Psoas muscle (tissue), 8 donors: ENCODE measurements at places on chromosomes 6 and 20.
A peak's percentile ranks its signal among the peaks of the same experiment; 100 is the strongest.

DNA sequence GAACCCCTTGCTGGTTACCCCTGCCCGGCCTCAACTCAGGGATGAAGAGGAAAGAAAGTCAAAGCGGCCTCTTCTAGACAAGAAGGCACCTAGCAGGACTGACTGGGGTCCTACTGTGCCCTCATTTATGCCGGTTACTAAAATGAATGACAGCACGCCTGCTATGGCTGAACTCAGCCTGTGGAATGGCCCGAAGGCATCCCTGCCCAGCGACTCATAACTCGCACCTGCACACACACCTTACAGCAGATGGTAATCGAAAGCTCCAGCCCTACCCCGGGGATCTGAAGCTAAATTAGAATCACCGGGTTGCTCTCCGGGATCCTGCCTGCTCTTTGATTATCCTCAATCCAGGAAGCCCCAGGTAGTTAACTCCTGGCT, 747 bp upstream of the TXNDC5 start:
- H3K4me3 ChIP-seq = peak overlapping the region; percentile 78
- peak overlapping the region; percentile 74 for H3K27ac ChIP-seq
- H3K36me3 ChIP-seq = no peaks in the 10 kb centered on the region
- DNase-seq = no peak

DNA sequence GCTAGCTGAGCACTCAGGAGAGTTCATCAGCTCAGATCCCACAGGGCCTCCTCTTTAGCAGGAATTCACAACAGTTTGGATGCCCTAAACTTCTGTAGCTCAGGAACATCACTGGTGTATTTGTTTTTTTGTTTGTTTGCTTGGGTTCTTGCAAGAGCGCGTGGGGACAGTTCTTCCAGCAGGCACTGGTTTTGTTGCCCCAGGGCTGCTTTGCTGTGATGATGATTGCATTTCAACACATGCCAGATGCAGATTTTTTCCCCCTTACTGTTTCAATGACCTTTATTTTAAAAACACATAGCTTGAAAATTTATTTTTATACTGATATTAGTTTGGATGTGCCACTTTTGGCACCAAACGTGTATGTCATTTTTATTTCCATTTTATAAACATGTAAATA, 77.1 kb downstream of the DHX35 start:
- H3K4me3 ChIP-seq = no peak overlapping the region
- H3K27ac ChIP-seq = no peak overlapping the region
- H3K27me3 ChIP-seq = no peaks in the 10 kb centered on the region
- H3K4me1 ChIP-seq = no peaks in the 10 kb centered on the region
- no peak for DNase-seq

DNA sequence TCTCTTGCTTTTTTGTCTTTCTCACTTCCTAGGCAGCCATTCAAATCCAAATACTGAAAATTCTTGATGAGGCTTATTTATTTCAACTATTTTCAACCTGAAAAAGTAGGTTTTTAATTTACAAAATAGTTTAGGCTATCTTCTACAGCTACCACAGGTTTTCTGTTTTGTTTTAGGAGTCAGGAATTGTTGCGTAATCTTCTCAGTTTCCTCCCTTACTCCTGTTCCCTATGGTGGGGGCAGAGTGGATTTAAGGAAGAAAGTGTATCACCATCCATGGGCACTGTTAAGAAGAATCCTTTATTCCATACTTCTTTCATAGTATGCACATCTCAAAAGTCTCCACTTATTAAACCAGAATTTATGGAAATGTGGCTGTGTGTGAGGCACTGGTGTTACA, 182.4 kb downstream of the KHDC1L start:
- no peak for DNase-seq
- H3K4me1 ChIP-seq = peaks cover 38% of the 10 kb centered on the region
- H3K27me3 ChIP-seq = no peaks in the 10 kb centered on the region
- no peak overlapping the region for H3K27ac ChIP-seq
- H3K36me3 ChIP-seq = no peaks in the 10 kb centered on the region
- H3K4me3 ChIP-seq = no peak overlapping the region

- DNase-seq = no peak
- no peak overlapping the region for H3K27ac ChIP-seq
- H3K27me3 ChIP-seq = peaks cover 1% of the 10 kb centered on the region
- H3K36me3 ChIP-seq = no peaks in the 10 kb centered on the region
Measured at GRCh38 chr6:125733516-125734300, 15.7 kb upstream of the HEY2 start.

GRCh38 chr6:36025932-36026327, 1.5 kb upstream of the SLC26A8 start:
- H3K4me1 ChIP-seq = peaks cover 8% of the 10 kb centered on the region
- no peak overlapping the region for H3K4me3 ChIP-seq
- DNase-seq = no peak
- H3K27ac ChIP-seq = no peak overlapping the region
- no peaks in the 10 kb centered on the region for H3K27me3 ChIP-seq

- H3K27me3 ChIP-seq = peaks cover 67% of the 10 kb centered on the region
- H3K27ac ChIP-seq = no peak overlapping the region
- H3K4me3 ChIP-seq = no peak overlapping the region
- no peaks in the 10 kb centered on the region for H3K36me3 ChIP-seq
- H3K4me1 ChIP-seq = no peaks in the 10 kb centered on the region
Measured at GRCh38 chr6:30483677-30484279, 5.5 kb upstream of the HLA-E start.

GRCh38 chr6:54335871-54336270, 27.6 kb downstream of the TINAG start:
- H3K27me3 ChIP-seq = no peaks in the 10 kb centered on the region
- DNase-seq = no peak
- H3K27ac ChIP-seq = no peak overlapping the region
- no peaks in the 10 kb centered on the region for H3K4me1 ChIP-seq
- H3K36me3 ChIP-seq = no peaks in the 10 kb centered on the region

DNA sequence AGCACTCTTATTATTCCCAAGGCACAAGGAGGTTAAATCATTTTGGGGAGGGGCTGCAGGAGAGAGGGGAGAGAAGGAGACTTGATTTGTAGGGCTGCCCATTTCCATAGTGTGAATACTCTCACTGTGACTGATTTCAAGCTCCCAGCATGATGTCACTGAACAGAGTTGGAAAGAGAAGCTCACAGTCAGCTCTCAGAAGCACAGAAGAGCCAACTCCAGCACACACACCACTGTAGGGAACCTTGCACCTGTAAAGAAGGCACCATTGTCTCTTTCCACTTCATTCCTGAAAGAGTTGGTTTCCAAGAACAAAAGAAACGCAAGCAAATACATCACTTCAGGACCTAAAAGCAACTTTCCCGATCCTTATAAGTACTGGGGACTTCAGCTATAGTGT, 12.7 kb upstream of the STK35 start:
- no peaks in the 10 kb centered on the region for H3K27me3 ChIP-seq
- H3K4me3 ChIP-seq = no peak overlapping the region
- H3K4me1 ChIP-seq = no peaks in the 10 kb centered on the region
- no peaks in the 10 kb centered on the region for H3K36me3 ChIP-seq

GRCh38 chr6:79094938-79095337, 16.9 kb upstream of the PHIP start:
- H3K36me3 ChIP-seq = no peaks in the 10 kb centered on the region
- DNase-seq = no peak
- no peak overlapping the region for H3K27ac ChIP-seq

- no peak overlapping the region for H3K27ac ChIP-seq
- peaks cover 11% of the 10 kb centered on the region for H3K4me1 ChIP-seq
- no peak for DNase-seq
- no peaks in the 10 kb centered on the region for H3K27me3 ChIP-seq
- H3K36me3 ChIP-seq = no peaks in the 10 kb centered on the region
Measured at GRCh38 chr6:53818858-53819609, 24.2 kb downstream of the LRRC1 start.

- no peak overlapping the region for H3K27ac ChIP-seq
- DNase-seq = no peak
- H3K4me3 ChIP-seq = no peak overlapping the region
- H3K36me3 ChIP-seq = no peaks in the 10 kb centered on the region
Measured at GRCh38 chr20:44394452-44394701, 38.9 kb downstream of the HNF4A start.

DNA sequence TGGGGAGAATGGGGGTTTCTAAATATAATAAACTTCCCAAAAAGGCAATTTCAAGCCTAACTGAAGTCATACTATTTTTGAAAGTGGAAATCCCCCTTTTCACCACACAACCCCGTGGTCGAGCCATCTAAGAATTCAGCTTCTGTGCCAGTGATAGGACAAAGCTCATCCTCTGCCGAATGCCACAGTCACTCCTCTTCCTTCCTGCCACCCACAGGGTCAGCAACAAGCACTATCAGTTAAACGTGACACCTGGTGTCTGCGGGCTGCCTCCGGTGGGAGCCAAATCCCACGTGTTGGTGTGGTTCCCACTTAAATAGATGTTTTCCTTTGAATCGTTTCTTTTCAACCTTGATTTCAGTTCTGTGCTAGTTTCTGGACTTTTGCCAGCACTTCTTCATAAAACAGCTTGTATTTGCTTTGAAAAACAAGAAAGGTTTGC, 60.7 kb downstream of the TNFAIP3 start:
- no peak for DNase-seq
- H3K4me3 ChIP-seq = no peak overlapping the region
- H3K27me3 ChIP-seq = no peaks in the 10 kb centered on the region
- no peaks in the 10 kb centered on the region for H3K36me3 ChIP-seq

GRCh38 chr6:143555071-143555492, 43.6 kb upstream of the FUCA2 start:
- no peak overlapping the region for H3K4me3 ChIP-seq
- no peaks in the 10 kb centered on the region for H3K4me1 ChIP-seq
- H3K36me3 ChIP-seq = no peaks in the 10 kb centered on the region
- H3K27me3 ChIP-seq = no peaks in the 10 kb centered on the region

- H3K36me3 ChIP-seq = no peaks in the 10 kb centered on the region
- no peak overlapping the region for H3K27ac ChIP-seq
- DNase-seq = no peak
- no peaks in the 10 kb centered on the region for H3K4me1 ChIP-seq
- H3K27me3 ChIP-seq = no peaks in the 10 kb centered on the region
Measured at GRCh38 chr6:79134699-79135474, 56.8 kb upstream of the PHIP start.

GRCh38 chr20:59948828-59949720, 8.9 kb downstream of the FAM217B start:
- H3K4me1 ChIP-seq = peaks cover 30% of the 10 kb centered on the region
- H3K36me3 ChIP-seq = peaks cover 38% of the 10 kb centered on the region
- DNase-seq = no peak
- H3K27ac ChIP-seq = no peak overlapping the region
- H3K27me3 ChIP-seq = no peaks in the 10 kb centered on the region
- H3K4me3 ChIP-seq = no peak overlapping the region

GRCh38 chr20:45949542-45950329, 15.3 kb downstream of the PCIF1 start:
- no peaks in the 10 kb centered on the region for H3K27me3 ChIP-seq
- DNase-seq = no peak
- peaks cover 14% of the 10 kb centered on the region for H3K4me1 ChIP-seq
- H3K36me3 ChIP-seq = peaks cover 95% of the 10 kb centered on the region
- no peak overlapping the region for H3K27ac ChIP-seq
- no peak overlapping the region for H3K4me3 ChIP-seq

GRCh38 chr6:46061497-46061896, 45.8 kb upstream of the CLIC5 start:
- H3K4me1 ChIP-seq = peaks cover 3% of the 10 kb centered on the region
- H3K27ac ChIP-seq = no peak overlapping the region
- no peaks in the 10 kb centered on the region for H3K36me3 ChIP-seq
- H3K27me3 ChIP-seq = no peaks in the 10 kb centered on the region
- H3K4me3 ChIP-seq = no peak overlapping the region

- no peaks in the 10 kb centered on the region for H3K27me3 ChIP-seq
- H3K36me3 ChIP-seq = no peaks in the 10 kb centered on the region
- no peak overlapping the region for H3K27ac ChIP-seq
Measured at GRCh38 chr6:40671694-40672050, 84.5 kb upstream of the LRFN2 start.

DNA sequence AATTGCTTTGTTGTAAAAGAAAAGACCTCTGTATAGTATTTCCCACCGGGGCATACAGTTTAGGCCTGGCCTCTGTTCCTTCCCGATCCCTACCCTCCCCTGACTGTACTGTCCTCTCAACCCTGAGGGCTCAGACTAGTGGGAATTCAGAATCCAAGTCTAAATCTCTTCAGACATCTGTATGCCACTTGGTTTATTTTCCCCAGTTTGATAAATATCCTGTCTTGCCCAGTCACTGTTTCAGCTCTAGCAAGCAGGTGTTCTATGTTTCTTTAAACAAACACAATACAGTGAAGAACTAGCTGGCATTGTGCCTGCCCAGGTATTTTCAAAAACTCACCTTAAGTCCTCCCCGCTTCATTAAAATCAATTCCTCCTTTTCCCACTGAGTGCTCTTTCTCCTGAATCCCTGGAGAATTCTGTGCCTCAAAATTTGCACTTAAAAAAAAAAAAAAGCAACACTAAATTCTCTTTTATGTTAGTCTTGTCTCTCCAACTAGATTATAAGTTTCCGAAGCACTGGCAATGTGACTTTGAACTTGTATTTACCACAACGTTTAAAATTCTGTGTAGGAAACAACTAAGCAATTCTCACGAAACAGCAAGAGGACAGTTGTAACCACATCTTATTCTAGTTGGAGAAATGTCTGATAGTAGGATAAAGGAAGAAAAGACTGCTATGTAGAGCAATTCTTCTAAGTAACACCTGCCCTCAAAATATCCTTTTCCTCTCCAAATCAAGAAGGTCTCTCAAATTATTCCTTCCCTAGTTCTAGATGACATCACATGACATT, 112.0 kb upstream of the CARMIL1 start:
- H3K4me3 ChIP-seq = no peak overlapping the region
- no peak for DNase-seq
- H3K36me3 ChIP-seq = no peaks in the 10 kb centered on the region
- H3K27me3 ChIP-seq = no peaks in the 10 kb centered on the region
- H3K4me1 ChIP-seq = no peaks in the 10 kb centered on the region

- H3K27ac ChIP-seq = no peak overlapping the region
- H3K4me1 ChIP-seq = peaks cover 3% of the 10 kb centered on the region
- H3K36me3 ChIP-seq = no peaks in the 10 kb centered on the region
- no peak for DNase-seq
- H3K4me3 ChIP-seq = no peak overlapping the region
Measured at GRCh38 chr6:129863664-129864063, 2.5 kb upstream of the TMEM244 start.

GRCh38 chr6:134819236-134819635, 130.7 kb downstream of the ALDH8A1 start:
- DNase-seq = no peak
- H3K36me3 ChIP-seq = no peaks in the 10 kb centered on the region
- no peaks in the 10 kb centered on the region for H3K4me1 ChIP-seq
- H3K27me3 ChIP-seq = no peaks in the 10 kb centered on the region

DNA sequence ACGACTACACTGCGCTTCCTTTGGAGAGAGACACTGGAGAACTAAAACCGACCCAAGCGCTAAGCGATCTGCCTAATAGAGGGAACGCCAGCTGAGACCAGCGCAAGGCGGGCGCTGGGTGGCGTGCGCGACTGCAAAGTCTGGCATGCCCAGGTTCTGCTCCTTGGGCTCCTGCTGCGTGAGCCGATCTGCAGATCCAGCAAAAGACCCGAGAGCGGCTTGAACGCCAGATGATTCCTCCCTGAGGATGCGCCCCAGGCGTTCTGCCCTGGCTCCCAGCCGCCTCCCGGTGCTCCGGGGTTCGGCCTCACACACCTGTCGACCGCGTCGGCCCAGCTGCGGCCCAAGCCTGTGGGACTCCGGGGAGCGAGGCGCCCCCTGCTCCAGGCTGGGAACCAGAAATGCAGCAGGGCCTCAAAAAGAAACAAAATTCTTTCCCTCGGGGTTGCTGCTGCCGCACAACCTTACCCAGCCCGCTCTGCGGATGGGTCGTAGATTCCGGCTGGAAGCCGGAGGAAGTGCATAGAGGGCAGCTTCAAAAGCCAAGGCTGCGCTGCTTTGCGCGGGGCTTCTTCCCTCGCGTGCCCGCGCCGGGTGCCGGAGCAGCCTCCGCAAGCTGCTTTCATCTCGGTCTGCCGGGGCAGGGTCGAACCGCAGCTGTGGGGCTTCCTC, 17.9 kb upstream of the PRDM13 start:
- H3K4me1 ChIP-seq = peaks cover 10% of the 10 kb centered on the region
- no peaks in the 10 kb centered on the region for H3K36me3 ChIP-seq
- no peak overlapping the region for H3K27ac ChIP-seq
- DNase-seq = peak; percentile 66
- H3K27me3 ChIP-seq = peaks cover 8% of the 10 kb centered on the region
- H3K4me3 ChIP-seq = peak overlapping the region; percentile 66
